ENCODE measurements at places on chromosomes 2 and 18.
A peak's percentile ranks its signal among the peaks of the same experiment; 100 is the strongest.

DNA sequence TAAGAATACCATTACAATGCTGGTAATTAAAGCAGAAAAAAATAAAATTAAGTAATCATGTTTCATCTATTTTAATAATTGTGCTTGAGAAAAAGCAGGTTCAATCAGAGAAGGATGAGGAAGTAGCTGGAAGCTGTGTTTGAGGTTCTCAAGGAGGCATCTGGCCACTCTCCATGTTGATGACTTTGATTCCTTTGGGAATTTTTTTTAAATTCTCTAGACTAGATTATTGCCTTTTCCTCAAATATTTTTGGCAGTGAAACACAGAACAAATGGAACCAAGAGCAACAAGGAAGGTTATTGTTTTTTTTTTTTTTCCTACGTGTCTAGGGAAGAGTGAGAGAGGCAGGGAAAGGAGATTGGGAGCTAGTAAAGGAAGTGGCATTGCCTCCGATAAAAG is 99.9 kb upstream of the NRP2 start:
- no peaks in the 10 kb centered on the region for H3K36me3 ChIP-seq
- H3K27ac ChIP-seq = no peak overlapping the region
- H3K4me3 ChIP-seq = no peak overlapping the region
- H3K27me3 ChIP-seq = no peaks in the 10 kb centered on the region

DNA sequence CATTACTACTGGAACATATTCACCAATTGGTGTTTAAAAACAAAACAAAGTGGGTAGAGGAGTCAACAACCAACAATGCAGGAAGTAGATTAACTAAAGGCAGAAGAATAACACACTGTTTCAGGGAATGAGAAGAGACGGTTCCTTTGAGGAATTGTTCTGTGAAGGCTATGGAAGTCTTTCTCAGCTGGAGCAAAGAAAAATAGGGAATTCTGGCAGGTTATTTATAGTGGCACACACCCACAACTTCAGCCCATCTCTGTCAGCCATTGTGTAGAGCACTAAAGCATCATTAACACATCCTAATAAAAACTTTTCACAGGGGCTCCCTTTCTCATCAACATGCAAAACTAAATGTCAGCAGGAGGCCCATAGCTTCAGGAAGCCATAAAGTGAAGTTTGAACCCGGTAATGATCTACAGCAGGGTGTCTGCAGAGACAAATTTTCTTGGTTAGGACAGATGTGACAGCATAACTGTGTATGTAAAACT is 113.6 kb downstream of the CDH2 start:
- H3K4me3 ChIP-seq = no peak overlapping the region
- no peaks in the 10 kb centered on the region for H3K27me3 ChIP-seq
- peak overlapping the region; percentile 98 for H3K27ac ChIP-seq
- peak; percentile 47 for DNase-seq
- no peaks in the 10 kb centered on the region for H3K36me3 ChIP-seq
- peaks cover 8% of the 10 kb centered on the region for H3K4me1 ChIP-seq

- H3K27ac ChIP-seq = no peak overlapping the region
- H3K27me3 ChIP-seq = peaks cover 54% of the 10 kb centered on the region
- no peaks in the 10 kb centered on the region for H3K36me3 ChIP-seq
- H3K4me1 ChIP-seq = no peaks in the 10 kb centered on the region
These were observed 67.7 kb downstream of the PDCL3 start for GRCh38 chr2:100630473-100630977.

DNA sequence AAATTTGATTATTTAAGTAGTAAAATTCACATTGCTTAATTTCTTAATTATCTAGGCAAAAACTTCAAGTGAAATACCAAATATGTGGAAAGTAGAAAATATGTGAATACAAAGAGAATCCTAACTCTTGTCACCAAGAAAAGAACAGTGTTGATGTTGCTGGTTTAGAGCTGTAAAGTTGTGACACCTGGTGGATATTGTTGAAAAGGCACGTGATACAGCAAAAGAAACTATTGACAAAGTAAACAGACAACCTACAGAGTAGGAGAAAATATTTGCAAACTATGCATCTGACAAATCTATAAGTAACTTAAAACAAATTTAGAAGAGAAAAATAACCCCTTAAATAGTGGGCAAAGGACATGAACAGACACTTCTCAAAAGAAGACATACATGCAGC is 25.6 kb upstream of the ZC3H15 start:
- peak; percentile 12 for DNase-seq
- no peaks in the 10 kb centered on the region for H3K27me3 ChIP-seq
- no peaks in the 10 kb centered on the region for H3K36me3 ChIP-seq
- H3K27ac ChIP-seq = no peak overlapping the region
- no peaks in the 10 kb centered on the region for H3K4me1 ChIP-seq

DNA sequence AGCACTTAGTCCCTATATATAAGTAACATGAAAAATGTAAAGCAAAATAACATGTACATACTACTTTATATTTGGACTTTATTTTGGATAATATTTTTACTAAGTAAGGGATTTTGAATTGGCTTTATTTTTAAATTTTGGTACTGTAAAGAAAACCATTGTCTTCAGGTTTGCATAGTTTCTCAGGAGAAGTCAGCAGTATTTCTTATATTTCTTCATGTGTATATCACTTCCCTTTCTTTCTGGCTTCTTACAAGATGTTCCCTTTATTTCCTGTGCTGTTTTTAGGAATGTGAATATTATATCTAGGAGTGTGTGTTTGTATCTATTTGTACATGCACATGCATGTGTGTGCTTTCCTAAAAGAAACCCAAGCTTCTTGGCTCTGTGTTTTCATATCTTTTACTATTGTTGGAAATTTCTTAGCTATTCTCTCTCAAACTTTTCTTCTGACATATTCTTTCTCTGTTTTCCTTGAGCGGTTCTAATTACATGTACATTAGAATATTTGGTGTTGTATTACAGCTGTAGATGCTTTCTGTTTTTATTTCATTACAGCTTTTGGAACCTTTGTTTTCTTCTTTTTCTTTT is 1549.7 kb upstream of the ACVR2A start:
- DNase-seq = peak; percentile 27
- no peak overlapping the region for H3K27ac ChIP-seq
- no peak overlapping the region for H3K4me3 ChIP-seq

Measured in mesenchymal stem cell (in vitro differentiated cells and primary cell).